Aorta (tissue), 5 donors: ENCODE measurements at places on chromosomes 12 and 14. TPM values are rescaled to one million over a fixed set of nuclear protein-coding genes. Genes with fewer than 3 reads are reported as not detected.

- H3K27me3 ChIP-seq, result no peaks in the 10 kb centered on the region
- H3K36me3 ChIP-seq, result no peaks in the 10 kb centered on the region
- H3K4me1 ChIP-seq, result no peaks in the 10 kb centered on the region
- no peak overlapping the region for H3K27ac ChIP-seq
- no peak for DNase-seq
Measured at GRCh38 chr14:85254711-85255110, 275.2 kb upstream of the FLRT2 start.

GRCh38 chr14:37580146-37580545 lies 14.9 kb downstream of the FOXA1 start:
- H3K4me1 ChIP-seq, result no peaks in the 10 kb centered on the region
- no peaks in the 10 kb centered on the region for H3K27me3 ChIP-seq
- no peak overlapping the region for H3K27ac ChIP-seq
- H3K36me3 ChIP-seq, result no peaks in the 10 kb centered on the region

DNA sequence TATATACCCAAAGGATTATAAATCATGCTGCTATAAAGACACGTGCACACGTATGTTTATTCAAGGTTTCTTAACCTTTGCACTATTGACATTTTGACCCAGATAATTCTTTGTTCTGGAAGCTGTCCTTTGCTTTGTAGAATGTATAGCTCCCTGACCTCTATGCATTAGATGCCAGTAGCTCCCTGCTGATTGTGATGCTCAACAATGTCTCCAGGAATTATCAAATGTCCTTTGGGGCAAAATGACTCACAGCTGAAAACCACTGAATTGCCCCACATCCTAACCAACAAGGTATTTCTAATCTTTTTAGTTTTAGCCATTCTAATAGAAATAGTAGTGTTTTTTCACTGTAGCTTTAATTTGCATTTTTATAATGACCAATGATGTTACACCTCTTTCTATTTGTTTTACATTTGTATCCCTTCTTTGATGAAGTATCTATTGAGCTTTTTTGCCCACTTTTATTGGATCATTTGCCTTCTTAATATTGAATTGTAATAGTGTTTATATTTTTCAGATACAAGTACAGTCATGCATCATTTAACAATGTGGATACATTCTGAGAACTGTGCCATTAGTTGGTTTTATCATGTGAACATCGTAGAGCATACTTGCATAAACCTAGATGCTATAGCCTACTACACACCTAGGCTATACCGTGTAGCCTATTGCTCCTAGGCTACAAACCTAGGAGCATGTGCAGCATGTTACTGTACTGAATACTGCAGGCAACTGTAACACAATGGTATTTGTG lies 10.4 kb upstream of the NOPCHAP1 start:
- H3K4me1 ChIP-seq, result no peaks in the 10 kb centered on the region
- H3K27ac ChIP-seq, result no peak overlapping the region
- DNase-seq, result no peak
- no peaks in the 10 kb centered on the region for H3K27me3 ChIP-seq
- no peaks in the 10 kb centered on the region for H3K36me3 ChIP-seq

Gene SERPINA3
- 220 TPM for total RNA-seq

Gene IKZF4
- total RNA-seq, result 9.8 TPM

Gene SLCO1B1
- not detected for total RNA-seq

Gene FOXG1
- not detected for total RNA-seq
